Stimulated activated CD4-positive, alpha-beta T cell treated with anti-CD3 and anti-CD28 coated beads, Interleukin-2, amount 100 ng/mL, for 24 hours (primary cell): ENCODE measurements at places on chromosomes 4 and X.

GRCh38 chr4:167555338-167556022, 321.2 kb upstream of the SPOCK3 start:
- no peak for DNase-seq

DNA sequence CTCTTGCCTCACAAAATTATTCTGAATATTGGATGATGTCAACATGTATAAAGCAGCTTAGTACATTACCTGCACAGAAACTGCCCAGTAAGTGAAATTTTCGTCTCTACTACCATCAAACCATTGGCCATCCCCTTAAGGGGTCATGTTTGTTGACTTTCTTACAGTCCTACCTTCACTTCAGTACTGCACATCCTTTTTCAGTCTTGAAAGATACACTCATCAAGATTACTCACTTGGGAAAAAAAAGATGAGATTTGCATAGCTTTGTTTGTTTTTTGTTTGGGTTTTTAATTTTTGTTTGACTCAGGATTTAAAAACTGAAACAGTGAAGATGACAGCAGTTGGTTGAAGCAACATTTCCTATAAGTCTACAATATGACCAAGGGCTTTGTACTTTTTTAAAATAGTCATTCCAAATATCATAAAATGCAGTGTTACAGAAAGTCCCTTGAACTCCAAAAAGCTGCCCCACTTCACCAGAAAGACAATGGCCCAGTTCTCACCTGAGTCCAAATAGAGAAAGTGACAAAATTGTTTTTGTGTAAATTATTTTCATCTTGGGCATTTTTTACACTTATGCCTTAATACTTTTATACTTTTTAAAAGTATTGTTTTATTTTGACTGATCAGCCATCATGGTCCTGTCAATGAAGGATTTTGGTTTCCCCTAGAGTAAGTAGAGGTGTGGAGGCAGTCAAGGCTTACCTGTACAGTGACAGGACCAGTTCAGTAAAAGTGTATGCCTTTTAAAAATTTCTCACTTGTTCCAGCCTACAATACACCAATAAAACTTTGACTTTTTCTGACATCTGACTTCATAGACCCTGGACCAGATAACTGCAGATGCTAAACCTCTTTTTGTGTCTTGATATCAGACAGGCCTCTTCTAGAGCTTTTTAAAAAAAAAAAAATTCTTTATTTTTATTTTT, 59.7 kb upstream of the EDA2R start:
- DNase-seq: no peak

DNA sequence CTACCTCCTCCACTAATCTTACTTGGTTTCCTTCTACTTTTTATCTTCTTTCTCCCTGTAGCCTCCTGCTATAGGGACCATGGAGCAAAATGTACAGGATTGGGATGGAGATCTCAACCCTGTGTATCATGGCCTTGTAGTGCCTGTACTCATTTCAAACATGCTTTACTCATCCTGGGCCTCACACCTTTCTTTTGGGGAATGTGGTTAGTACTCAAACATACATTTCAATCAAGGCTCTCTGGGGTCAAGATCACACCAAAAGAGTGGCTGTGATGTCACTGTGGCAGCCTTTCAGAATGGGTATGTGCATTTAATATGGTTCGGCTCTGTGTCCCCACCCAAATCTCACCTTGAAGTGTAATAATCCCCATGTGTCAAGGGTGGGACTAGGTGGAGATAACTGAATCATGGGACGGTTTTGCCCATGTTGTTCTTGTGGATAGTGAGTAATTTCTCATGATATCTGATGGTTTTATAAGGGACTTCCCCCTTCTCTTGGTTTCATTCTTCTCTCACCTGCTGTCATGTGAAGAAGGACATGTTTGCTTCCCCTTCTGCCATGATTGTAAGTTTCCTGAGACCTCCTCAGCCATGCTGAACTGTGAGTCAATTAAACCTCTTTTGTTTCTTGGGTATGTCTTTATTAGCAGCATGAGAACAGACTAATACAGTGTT, 205.1 kb downstream of the RASL11B start:
- no peak for DNase-seq

DNA sequence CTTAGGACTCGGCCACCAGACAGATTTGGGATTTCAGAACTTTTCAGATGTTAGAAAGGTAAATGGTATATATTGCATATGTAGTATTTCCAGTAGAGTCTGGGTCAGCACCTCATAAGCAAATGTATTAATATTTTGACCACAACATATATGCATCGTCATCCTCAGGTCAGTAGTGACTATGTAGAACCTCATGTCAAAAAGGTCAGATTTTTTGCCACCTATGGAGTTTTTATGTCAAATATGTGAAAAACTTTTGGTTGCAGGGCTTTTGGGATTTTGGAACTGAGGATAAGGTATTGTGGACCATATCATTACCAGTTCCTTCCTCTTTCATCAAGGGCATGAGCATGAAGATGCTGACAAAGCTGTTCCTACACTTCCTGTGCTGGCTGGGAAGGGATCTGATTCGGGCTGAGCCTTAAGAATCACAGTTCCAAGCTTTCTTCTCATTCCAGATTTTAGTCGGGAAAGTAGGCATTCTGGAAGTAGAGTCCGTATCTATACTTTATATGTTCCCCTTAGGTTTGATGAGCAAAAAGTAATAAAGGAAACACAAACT, 183.0 kb upstream of the PGRMC2 start:
- no peak for DNase-seq

GRCh38 chr4:80143307-80143679, 54.0 kb upstream of the PRDM8 start:
- no peak for DNase-seq

DNA sequence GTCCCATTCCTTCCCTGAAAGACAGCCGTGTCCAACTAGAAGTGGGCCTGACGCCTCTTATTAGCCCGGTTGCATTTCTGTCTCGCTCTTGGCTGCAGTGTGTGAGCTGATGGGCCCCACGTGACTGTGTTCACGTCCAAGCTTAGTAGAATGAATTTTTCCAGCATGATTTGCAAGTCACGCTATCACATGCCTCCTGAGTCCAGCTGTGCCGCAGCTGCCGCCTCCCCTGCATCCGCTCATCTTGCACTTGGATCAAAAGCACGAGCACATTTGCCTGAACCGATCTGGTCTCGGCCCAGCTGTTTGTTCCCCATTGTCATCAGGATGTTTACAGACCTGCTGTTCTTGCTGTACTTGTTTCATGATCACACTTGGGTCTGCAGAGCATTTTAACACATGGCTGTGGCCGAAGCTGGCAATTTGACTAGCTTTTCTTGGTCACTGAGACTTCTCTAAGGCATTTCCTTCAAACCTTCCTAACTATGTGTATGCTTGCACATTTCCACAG, 126.5 kb downstream of the KIT start:
- DNase-seq: no peak

GRCh38 chr4:98332017-98332416, 70.8 kb downstream of the RAP1GDS1 start:
- no peak for DNase-seq

DNA sequence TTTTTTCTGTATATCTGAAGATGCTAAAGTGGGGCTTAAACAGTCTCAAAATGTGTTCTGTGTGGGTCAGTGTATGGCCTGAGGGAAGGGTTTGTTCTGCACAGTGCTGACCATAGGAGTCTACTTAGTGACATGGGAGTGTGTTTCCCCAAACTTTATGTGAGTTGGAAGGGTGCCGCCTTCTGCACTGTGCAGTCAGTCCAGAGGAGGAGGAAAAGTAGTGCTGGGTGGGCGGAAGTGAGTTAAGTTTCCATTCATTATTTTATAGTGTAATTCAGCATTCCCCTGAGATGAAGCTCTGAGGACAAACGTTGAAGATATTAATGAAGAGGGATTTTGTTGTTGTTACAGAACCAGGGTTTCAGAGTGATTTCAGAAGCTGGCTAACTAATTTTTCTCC, 2.9 kb downstream of the CHST7 start:
- no peak for DNase-seq

- DNase-seq: no peak
These were observed 70.3 kb downstream of the RAB28 start for GRCh38 chr4:13413729-13414437.

DNA sequence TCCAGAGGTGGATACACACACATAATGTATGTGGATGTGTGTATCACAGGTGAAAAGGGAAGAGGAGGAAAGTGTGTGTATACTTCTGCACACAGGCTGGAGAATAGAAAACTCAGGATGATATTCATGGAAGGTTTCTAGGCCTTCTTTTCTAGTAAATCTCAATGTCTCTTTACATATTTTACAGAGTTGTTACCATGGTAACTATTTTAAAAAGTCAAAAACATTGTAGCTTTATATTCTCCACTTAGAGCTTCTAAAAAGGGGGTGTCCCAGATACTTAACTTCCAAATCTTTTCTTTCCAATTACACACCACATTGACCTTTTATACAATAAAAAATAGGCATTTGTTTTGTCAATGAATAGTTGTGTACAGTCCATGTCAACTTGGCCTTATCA, 604.8 kb upstream of the LCORL start:
- no peak for DNase-seq

DNA sequence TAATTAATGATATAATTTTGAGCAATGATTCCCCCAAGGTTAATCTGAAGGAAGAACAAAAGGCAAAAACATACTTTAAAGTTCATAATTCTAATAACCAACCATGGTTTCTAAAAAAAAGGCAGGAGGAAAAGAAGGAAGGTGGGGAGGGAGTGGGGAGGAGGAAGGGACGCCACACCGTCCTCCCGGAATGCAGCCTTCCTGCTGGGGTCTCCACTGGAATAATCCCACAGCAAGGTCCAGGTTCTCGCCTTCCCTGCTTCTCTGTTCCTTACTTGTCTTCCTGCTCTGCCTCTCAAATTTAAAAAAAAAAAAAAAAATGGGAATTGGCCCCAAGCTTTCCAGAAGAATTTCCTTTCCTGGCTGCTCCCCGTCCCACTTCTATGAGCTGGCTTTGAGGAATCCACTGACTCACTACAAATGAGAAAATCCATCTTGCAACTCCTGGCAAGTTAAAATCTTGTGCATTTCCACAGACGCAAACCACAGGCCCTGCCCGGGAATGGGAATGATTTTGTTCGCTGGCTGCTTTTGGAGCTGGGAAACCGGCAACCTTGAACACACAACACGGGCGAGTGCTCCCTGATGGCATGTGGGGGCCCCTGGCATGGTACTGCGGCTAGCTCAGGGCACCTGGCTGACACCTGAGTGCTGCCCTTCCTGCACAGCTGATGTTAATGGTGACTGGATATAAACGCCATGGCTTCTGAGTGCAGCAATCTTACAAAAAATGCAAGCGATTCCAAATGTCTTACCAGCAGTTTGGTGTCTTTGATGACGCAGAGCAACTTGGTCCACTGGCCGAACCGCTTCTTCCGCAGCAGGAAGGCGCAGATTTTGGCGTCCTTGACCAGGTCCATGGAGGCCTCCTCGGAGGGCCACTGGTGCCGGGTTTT, 97.0 kb downstream of the AFAP1 start:
- no peak for DNase-seq

DNA sequence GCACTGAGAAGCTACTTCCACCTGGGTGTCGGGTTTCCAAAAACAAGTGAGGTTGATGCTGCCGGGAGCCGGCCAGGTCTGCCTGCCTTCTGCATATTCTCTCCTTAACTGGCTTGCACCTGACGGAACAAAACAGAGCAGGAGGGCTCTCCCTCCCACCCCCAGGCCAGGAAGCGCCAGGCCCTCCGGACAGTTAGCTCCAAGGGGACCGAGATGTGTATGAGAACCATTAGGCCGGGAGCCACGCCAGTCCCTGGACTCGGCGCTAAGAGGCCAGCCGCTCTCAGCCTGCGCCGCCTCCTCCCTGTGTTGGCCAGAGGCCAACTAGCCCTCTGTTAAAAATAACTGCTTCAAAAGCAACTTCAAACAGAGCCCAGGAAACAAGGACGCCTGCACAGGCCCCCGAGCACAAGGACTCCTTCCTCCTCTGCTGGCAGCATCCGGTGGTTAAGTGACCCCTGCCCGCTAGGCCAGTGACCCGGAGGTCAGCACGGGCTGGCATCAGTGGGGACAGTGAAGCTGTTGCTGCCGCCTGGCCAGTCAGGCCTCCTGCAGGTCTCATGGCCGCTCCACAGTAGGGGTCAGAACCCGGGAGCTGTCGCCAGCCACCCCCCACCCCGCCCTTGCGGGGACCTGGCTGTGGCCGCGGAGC, 107.9 kb downstream of the ABLIM2 start:
- DNase-seq: no peak

GRCh38 chr4:185838104-185838452, 26.1 kb upstream of the SORBS2 start:
- DNase-seq: no peak

DNA sequence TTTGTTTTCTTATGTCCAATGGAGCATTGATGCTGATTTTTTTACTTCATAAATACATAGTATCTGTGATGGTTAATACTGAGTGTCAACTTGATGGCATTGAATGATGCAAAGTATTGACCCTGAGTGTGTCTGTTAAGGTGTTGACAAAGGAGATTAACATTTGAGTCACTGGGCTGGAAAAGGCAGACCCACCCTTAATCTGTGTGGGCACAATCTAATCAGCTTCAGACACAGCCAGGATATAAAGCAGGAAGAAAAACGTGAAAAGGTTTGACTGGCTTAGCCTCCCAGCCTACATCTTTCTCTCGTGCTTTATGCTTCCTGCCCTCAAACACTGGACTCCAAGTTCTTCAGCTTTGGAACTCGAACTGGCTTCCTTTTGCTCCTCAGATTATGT, 230.6 kb upstream of the SPRY1 start:
- no peak for DNase-seq

DNA sequence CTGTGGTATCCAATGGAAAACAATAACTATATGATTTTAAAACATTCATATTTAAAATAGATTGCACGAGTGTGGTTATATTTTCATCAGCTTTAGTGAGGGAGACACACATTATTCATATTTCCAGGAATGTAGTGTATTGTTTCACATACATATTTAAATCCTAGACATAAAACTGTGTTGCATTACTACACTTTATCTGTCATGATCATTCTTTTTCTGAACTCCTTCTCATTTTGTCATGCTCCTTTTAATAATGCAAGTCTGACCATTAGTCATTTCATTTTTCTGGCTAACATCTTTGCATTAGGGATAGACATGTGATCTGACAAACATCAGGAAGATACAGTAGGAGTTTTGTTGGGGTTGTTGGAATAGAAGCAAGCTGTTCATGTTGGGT, 1382.7 kb downstream of the PCDH7 start:
- DNase-seq: no peak
